Ureter (tissue), 1 donor: ENCODE measurements at places on chromosomes 12 and 14.

DNA sequence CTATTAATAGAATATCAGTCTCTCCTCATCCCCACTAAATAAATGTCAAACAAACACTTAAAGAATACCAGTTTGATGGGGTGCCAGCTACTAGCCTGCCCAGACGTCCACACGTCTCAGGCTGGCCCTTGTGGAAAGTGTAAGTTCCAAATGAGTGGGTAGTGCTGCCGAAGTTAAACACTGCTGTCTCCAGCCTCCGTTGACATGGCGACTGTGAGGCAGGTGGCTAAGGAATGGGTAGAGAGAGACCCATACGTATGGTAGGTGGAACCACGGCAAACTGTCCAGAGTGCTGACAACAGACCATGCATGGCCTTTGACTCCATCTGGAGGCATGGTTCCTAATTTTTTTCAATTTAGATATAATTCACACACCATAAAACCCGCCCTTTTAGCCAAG is 37.9 kb downstream of the PITPNM2 start:
- DNase-seq: no peak

DNA sequence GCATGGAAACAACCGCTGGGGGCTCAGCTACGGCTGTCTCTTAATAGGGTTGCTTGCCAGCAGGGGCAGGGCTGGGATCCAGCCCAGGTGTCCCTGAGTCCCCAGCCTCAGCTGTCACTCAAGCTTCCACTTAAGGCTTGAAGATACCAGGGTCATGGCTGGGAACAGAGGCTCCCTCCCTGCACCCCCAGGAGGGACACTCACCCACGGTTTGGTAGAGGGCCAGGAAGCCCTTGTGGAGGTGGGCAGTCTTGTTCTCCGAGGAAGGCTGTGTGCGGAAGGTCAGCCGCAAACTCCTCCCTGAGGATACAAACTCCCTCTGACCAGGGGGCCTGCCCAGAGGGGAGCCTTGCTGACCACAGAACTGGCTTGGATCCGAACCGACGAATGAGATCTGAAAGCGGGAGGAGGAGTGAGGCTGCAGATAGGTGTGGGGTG is 7.3 kb downstream of the C1RL start:
- DNase-seq: no peak

GRCh38 chr12:89307474-89308253 is 44.6 kb downstream of the DUSP6 start:
- DNase-seq: no peak

GRCh38 chr14:21768116-21768874 is 94.7 kb upstream of the OR4E1 start:
- no peak for DNase-seq

DNA sequence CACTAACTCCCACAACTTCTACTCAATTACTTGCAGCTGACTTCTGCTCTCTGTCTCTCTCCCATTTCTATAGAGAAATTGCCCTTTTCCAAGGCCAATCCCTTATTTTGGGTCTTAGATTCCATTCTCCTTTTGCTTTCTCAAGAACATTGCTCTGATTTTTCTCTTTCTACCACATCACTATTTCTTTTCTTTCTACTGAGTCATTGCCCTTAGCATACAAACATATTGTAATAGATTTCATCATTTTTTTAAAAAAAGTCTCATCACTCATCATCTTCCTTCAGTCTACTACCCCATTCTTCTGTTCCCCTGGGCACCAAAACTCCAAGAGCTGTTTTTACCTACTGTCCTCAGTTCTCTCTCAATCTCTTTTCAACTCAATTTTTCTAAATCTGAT is 4.4 kb upstream of the KCNA1 start:
- DNase-seq: no peak

DNA sequence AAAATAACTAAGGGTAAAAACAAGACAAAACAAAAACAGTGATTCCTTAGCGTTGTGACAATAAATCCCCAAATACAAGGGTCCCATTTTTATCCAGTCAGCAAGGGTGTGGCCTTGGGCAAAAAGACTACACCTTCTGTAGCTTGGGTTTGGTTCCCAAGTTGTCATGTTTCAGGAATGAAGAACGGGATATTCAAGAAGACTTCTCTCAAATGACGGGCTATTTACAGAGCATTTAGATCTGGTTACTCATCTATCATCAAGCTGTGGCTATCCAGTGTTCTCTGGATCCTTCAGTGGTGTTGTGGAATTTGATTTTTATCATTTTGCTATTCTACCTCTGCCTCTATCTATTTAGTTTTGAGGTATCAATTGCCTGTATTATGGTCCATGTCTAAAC is 219.7 kb downstream of the SLC25A21 start:
- no peak for DNase-seq

GRCh38 chr14:37711831-37712475 is 116.5 kb downstream of the TTC6 start:
- DNase-seq: no peak

GRCh38 chr12:44058366-44058765 is 222.5 kb downstream of the TMEM117 start:
- DNase-seq: no peak

DNA sequence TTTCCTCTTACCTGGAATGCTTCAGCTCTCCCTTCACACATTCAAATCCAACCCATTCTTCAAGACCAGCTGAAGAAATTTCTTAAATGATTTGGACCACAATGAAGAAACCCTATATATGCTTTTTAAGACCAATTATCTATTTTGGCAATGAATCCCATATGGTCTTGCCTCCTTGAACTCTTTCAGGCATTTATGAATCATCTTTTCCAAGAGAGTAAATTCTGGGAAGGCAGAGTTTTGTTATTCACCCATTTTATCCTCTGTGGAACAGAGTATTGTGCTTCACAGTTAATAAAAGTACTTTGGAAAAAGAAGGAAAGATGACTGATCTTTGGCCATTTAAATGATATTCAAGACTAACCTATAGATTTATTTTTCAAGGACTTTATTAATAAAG is 14.0 kb downstream of the GIT2 start:
- DNase-seq: no peak

DNA sequence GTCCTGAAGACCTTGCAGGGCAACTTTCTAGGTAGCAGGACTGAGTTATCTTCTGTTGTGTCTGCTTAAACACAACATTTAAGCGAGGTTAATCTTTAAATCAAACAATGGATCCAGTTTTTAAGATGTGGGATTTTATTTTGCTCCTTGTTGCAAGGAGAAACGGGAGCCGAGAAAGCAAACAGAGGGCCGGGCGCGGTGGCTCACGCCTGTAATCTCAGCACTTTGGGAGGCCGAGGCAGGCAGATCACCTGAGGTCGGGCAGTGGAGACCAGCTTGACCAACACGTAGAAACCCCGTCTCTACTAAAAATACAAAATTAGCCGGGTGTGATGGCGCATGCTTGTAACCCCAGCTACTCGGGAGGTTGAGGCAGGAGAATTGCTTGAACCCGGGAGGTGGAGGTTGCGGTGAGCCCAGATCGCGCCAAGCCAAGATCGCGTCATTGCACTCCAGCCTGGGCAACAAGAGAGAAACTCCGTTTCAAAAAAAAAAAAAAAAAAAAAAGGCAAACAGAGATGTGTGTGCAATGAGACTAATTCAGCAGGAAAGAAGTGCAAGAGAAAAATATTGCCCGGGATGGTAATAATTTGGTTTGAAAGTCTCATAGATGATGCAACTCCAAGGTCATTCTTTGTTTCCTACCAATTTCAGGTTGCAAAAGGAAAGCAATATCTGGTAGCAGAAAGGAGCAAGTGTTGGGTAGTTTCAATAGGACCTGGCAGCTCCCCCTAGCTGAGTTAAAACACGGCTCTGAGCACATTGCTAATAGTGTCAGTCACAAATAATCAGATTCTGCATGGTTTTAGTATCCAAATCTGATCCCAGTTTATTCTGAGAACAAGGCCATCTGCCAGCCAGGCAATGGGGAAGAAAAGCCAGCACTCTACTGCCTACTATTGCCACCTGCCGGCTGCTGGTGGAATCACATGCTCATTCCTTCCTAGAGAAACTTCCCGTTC is 141.4 kb downstream of the PPM1H start:
- peak; percentile 88 for DNase-seq

DNA sequence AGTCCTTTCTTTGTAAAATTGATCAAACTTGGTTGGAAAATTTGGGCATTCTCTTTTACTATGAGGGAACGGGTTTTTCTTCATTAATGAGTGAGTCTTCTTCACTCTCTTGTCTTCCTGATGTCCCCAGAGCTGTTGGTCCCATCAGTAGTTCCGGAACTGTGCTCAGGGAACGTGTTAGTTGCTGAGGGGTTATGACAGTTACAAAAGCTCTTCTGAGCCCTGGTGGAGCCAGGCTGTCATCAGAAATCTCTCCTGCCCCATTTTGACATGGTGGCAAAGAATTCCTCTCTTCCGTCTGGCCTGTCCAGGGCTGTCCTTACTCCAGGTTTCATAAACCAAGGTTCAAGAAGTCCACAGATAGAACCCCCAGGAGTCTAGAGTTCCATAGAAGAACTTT is 208.5 kb downstream of the SLC41A2 start:
- DNase-seq: no peak

DNA sequence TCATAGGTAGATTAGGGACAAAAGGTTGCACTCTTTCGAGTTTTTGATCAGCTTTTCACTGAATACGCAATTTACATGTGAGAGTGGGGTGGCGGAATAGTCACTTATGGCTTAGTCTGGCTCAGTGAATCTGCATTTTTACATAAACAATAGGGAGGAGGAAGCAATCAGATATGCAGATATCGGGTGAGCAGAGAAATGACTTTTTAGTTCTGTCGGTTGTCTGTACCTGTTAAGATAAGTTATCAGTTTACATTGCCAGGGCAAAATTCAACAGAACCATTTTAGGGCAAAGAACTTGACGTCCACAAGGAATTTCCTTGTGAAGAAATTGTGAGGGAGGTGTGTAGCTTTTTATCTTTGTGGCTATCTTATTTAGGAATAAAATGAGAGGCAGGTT is 15.4 kb upstream of the EGLN3 start:
- no peak for DNase-seq

DNA sequence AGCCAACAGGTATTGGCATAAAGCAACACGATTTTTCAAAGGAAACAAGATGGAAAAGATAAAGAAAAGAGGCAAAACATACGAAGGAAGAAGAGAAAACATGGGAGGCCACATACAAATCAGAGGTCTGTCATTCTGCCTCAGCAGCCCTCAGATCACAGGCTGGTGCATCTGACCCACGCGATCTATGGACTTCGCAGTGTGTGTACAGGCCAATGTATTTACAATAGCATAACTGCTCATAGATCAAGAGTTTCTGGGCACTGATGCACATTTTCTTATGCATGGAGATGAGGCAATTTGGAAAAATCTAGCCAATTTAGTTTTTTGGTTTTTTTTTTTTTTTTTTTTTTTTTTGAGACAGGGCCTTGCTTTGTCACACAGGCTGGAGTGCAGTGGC is 245.4 kb downstream of the DUSP6 start:
- no peak for DNase-seq

GRCh38 chr14:98966016-98966415 is 306.0 kb downstream of the BCL11B start:
- DNase-seq: no peak

DNA sequence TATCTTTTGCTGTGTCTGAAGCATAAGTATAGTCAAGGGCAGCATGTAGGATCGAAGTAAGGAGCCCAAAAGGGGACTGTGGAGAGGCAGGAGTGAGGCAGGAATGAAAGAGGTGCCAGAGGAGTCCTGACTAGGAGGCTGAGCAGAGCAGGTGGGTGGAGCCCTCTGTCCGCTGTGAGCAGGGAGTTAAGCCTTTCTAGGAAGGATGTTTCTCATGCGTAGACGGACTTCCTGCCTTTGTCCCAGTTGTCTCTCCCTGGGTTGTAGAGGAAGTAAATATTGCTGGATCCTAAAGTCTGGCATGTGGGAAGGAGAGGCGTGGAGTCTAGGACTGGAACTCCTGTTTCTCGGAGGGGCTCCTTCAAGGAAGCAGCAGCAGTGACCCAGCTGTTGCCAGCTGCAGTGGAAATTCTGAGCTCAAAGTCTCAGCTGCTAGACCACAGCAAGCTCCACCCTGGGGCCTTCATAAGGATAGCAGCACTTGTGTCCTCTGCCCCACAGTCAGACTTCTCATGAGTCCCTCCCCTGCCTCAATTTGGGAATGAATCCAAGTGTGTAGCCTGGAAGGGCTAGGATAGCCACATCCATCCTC is 44.0 kb downstream of the RBMS2 start:
- peak; percentile 69 for DNase-seq

- DNase-seq: no peak
Observed at GRCh38 chr12:70430400-70430799, 64.3 kb downstream of the KCNMB4 start.

- DNase-seq: no peak
Observed at GRCh38 chr14:67251573-67252226, 10.5 kb downstream of the PALS1 start.

DNA sequence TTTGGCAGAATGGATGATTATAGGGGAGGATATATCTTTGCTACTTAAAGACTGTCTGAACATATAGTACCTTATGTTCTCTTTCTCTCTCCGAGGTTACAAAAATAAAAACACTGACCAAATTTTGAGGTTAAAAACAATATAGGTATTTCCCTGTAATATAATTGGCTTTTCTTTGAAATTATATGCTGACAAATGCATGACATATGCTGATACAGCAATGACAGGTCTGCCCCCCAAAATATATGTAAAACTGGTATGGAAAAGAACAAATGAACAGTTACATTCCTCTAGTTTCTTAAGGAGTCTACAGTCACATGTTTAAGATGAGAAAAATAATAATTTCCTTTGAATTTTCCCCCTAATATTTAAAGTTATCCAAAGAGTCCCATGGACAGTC is 405.7 kb downstream of the SOX5 start:
- no peak for DNase-seq
